ENCODE measurements at places on chromosomes 1 and 21. TPM values are rescaled to one million over a fixed set of nuclear protein-coding genes. Genes with fewer than 3 reads are reported as not detected.

The PBX1 gene
- 0.19 TPM for total RNA-seq

The AMY1A gene
- not detected for total RNA-seq

The EFCAB7 gene
- total RNA-seq, result 8.4 TPM

The CITED4 gene
- total RNA-seq, result 1.4 TPM

The EPHB2 gene
- not detected for total RNA-seq

The CCDC30 gene
- 2.2 TPM for total RNA-seq

The LDLRAD1 gene
- total RNA-seq, result not detected

The RBP7 gene
- not detected for total RNA-seq

The AMY2B gene
- 9.2 TPM for total RNA-seq

The CAPN9 gene
- not detected for total RNA-seq

The ADORA1 gene
- total RNA-seq, result not detected

The PRRX1 gene
- not detected for total RNA-seq

The GBP2 gene
- 294 TPM for total RNA-seq

The OR10Z1 gene
- total RNA-seq, result not detected

The MATN1 gene
- 0.66 TPM for total RNA-seq

The RNF186 gene
- total RNA-seq, result not detected

The SLC44A5 gene
- total RNA-seq, result not detected

The NTRK1 gene
- 7.2 TPM for total RNA-seq

The TMEM222 gene
- 29.8 TPM for total RNA-seq

The LAMTOR2 gene
- 36.0 TPM for total RNA-seq

The OR2M3 gene
- not detected for total RNA-seq

The TMEM200B gene
- 4.0 TPM for total RNA-seq

The KIAA1614 gene
- 0.05 TPM for total RNA-seq

The FCRLA gene
- not detected for total RNA-seq

The CFAP74 gene
- not detected for total RNA-seq

The FMO2 gene
- not detected for total RNA-seq

The VAV3 gene
- 1.8 TPM for total RNA-seq

The C1QB gene
- total RNA-seq, result not detected
